ENCODE measurements at places on chromosomes 12 and 14.

DNA sequence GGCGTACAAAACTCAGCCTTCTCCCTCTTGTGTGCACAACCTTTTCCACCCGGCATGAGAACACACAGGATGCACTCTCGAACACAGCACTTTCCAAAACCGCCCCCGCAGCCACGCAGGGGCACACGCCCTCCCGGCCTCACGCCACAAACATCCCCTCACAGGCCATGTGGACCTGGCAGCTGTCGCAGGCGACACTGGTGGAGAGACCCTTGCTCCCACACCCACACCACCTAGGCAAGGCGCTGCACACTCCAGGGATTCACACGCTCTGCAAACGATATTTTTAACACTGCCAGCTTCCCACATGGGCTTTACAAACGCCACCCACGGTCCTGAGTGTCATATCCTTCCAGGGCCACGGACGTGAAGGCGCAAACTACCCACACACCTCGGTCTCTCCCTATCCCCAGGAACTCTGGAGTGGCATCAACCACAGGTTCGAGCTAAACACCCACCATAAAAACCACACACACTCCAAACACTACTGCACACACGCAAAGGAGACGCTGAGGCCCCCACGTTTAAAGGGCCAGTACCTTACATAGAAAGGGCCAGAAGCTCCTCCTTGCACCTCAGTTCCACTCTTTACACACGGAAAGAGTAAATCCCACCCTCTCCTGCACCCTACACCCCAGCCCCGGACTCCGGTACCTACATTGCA, 12.4 kb upstream of the ITGB7 start:
- no peak for DNase-seq

GRCh38 chr14:51307551-51307950, 67.5 kb downstream of the TMX1 start:
- DNase-seq = no peak

- no peak for DNase-seq
Observed at GRCh38 chr12:110137786-110138185, 13.6 kb downstream of the IFT81 start.

GRCh38 chr14:73246387-73247150, 9.3 kb downstream of the PAPLN start:
- DNase-seq = no peak

DNA sequence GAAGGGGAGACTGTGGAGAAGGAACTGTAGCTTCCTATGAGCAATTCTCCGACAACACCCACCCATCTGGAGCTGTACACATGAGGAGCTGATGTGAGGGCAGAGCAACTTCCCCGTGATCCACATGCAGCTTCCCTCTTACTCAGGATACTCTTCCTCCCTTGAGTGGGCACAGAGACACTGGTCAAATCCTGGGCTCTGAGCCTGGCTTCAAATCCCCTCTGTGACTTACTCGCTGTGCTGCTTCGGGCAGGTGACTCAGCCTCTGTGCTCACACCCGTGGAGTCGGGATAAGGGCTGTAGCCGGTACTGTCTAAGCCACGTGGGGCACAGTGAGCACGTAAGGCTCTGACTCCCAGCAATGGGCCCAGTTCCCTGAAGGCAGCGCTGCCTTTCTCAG, 31.1 kb downstream of the ZFYVE21 start:
- no peak for DNase-seq

DNA sequence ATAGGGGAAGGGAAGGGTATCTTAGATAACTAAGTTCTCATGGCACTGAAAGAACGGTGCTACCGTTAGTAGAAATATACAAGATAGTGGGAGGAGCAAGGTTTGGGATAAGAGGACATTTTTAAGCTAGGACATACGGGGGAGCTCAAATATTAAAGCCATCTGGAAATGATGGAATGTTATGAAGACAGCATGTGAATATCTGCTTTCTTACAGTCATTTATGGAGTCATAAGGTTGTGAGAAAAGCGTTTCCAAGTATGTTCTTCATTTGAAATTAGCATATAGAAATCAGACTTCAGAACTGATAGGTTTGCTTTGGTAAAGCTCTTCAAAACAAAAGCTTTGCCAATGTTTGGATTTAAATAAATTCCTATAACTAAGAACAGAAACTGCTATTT, 62.3 kb downstream of the OTOGL start:
- no peak for DNase-seq
